Posterior vena cava (tissue), 2 donors: ENCODE measurements at places on chromosomes 7 and 10.

DNA sequence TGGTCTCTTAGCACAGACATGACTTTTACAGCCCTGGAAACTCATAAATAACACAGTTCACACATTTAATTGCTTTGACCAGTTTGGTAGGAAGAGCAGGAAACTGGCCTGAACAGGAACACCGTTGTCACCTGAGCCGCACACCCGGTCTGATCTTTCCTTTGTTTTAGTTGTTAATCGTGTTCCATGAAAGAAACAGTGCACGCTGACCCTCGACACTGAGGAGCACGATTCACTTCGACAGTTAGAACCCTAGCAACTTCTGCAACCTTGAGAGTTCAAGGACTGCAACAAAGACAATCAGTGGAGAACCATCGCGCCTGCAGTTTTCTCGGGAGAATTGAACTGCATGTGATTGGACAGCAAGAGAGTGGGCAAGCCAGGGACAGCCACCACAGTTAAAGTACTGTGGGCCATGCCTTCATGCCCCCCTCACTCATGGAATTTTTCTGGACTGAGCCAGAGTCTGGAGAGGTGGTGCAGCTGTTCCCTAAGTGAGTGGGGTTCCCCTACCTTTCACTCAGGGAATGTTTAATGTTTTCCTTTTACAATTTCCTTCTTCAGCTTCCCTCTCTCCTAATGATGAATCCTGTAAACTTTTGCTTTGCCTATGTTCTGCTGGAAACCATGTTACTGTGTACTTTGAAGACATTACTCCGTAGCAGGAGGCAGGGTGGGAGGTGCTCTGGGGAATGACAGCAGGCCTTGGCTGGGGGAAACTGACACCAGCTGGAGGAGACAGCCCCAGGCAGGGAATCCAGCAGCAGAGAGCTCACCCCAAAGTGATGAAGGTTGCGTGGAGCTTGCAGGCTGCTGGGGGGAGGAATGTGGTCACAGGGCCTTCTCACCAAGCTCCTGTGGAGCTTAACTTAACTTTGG is 198.7 kb downstream of the ZNF438 start:
- no peak for DNase-seq

GRCh38 chr7:137169282-137169698 is 174.2 kb downstream of the PTN start:
- DNase-seq: no peak

- DNase-seq: no peak
Observed at GRCh38 chr7:96188174-96188581, 133.7 kb downstream of the SLC25A13 start.

- no peak for DNase-seq
Observed at GRCh38 chr7:17661982-17662585, 278.2 kb downstream of the SNX13 start.

GRCh38 chr7:69763513-69763912 is 165.2 kb downstream of the AUTS2 start:
- DNase-seq: no peak

DNA sequence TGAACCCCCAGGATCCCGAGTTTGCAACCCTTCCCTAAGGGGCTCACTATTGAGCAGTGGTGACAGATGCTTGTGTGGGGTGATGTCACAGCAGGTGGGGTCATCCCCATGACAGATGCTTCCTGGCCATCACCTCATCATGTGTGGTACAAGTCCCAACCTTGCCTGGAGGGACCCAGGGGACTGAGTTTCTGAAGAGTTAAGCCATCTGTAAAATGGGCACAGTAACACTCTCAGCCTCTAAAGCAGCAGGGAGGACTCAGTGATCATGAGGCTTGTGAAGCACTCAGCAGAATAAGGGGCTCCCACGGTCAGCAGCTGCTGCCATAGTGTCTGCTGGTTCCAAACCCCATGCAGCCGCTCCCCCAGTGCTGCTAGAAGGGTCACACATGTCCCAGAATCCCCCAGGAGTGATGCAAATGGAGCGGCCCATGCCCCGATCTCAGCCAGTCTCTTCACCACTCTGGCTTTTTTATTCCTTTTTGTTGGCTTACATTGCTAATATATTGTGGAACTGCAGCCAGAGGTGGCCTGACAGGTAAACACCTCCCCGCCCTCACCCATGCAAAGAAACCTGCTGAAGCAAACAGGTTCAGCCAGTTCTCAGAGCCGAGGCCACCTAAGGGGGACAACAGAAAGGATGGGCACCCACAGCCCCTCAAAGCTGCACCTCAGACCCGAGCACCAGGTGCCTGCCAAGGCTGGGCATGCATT is 102.1 kb upstream of the PDGFA start:
- DNase-seq: peak; percentile 72

DNA sequence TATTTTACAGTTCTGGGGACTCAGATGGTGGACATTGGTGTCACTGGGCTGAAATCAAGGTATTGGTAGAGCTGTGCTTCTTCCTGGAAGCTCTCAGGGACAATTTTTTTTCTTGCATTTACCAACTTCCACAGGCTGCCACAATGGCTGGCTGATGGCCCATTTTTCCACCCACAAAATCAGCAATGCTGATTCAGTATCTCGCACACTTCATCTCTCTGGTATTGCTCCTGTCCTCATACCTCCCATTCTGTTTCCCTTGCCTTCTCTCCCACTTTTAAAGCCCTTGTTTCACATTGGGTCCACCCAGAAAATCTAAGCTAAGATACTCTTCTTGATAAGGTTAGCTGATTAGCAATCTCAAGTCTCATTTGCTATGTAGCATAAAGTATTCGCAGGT is 530.9 kb upstream of the POM121L12 start:
- DNase-seq: no peak

DNA sequence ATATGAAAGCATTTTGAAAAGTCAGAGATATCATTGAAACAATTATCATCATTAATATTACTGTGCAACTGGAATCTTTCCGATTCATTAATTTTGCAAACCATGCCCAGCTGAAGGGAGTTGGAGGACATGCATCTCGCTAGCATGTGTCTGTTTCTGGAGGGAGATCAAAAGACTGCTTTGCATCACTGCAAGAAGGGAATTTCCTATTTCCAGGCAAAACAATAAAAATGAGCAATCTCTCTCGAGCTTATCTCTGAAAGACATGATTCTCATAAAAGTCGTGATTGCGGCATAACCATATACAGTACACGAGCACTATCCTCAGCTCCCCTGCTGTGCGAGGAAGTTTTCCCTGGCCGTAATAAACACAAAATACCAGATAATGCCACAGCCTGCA is 607.6 kb upstream of the DPP6 start:
- DNase-seq: no peak

GRCh38 chr10:35058134-35058533 is 32.0 kb downstream of the CUL2 start:
- no peak for DNase-seq

DNA sequence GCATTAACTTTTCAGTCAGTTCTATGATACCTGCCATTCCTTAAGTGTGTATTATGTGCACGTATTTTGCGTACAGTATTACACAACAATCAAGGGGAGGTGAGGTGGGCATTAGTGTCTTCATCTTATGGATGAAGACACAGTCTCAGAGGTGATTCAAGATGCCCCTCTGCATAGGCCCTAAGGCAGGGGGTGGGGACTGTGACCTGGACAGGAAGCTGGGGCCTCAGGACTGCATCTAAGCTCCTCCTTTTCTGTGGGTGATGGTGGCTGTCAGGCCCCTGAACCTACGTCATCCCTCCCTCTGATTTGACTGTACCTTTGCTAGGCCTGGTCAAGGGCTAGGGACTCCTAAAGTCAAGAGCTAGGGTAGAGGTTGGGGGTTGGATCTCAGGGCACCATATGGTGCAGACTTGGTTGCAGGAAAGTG is 38.9 kb downstream of the HK1 start:
- no peak for DNase-seq

GRCh38 chr7:40401406-40401805 is 266.6 kb downstream of the SUGCT start:
- no peak for DNase-seq

GRCh38 chr7:35967366-35968139 is 166.7 kb downstream of the SEPTIN7 start:
- DNase-seq: peak; percentile 75

GRCh38 chr7:45035893-45036292 is 35.9 kb downstream of the CCM2 start:
- DNase-seq: no peak

- no peak for DNase-seq
Observed at GRCh38 chr7:99489235-99489634, 10.8 kb downstream of the ZNF394 start.

- DNase-seq: no peak
Observed at GRCh38 chr10:11082526-11082925, 64.9 kb downstream of the CELF2 start.

DNA sequence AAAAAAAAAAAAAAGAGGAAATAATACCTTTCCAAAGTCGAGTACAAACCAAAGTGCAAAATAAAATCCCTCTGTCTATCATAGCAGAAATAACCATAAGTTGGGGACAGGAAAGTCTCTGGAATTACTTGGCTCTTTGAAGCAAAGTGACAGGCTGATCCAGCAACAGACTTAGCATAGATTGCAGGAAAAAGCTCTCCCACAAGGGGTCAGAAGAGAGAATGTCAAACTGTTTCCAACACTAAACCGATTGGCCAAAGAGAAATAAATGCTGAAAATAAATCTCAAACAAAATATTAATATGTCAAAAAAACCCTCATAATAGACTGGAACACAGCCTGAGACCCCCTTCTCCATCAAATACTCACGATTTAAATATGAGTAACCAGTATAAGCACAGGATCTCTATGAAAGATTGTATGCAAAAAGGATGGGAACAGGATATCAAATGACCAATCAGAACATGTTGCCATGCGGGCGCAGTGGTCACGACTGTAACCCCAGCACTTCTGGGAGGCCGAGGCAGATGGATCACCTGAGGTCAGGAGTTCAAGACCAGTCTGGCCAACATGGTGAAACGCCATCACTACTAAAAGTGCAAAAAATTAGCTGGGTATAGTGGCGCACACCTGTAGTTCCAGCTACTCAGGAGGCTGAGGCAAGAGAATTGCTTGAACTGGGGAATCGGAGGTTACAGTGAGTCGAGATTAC is 1000.7 kb upstream of the LRRN3 start:
- DNase-seq: peak; percentile 76

- no peak for DNase-seq
Observed at GRCh38 chr10:72809006-72809405, 84.5 kb upstream of the OIT3 start.

- no peak for DNase-seq
Observed at GRCh38 chr7:142784096-142784495, 13.3 kb downstream of the PRSS2 start.

DNA sequence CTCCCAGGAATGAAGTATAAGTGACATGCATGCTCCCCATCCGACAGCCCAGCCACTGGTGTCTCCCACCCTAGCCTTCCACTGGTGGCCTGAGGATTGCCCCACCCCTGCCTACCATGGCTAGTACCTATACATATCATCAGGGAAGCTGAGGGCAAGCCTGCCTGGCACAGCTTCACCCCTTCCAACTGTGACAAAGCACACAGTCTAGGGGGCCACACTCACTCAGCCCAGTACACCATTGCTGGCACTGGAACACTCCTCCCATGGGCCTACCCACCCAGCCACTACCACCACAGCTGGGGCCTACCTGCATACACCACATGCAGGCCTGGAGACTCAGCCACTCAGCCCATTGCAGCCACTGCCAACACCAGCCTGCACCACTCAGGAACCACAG is 393.1 kb upstream of the STEAP1 start:
- no peak for DNase-seq

- no peak for DNase-seq
Observed at GRCh38 chr10:23717913-23718312, 279.0 kb downstream of the OTUD1 start.

DNA sequence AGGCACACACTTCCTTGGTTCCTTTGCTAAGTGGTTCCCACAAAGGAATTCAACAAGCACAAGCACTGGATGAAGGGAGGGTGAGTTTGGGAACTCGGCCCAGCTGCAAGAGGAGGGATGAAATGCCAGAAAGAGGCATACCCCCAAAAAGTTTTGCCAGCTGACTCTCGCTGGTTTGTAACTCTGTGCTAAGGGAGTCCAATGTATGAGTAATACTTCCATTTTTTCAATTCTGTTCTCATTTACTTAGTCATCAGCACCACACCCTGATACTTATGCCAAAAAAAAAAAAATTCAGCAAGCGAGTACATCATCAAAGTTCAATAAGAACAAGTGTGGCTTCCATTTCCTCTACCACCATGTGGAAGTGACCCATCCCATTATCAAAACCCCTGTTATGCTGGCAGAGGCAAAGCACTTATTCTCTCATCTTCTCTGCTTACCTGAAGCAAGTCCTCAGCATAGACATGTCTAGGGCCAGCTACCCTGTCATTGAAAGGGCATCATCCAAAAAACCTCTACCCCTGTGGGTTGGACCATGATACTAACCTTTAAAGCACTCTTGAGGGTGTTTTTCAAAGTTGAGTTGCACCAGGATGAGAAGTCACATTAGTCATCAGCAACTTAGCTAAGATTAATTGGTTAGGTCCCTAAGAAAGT is 6.9 kb upstream of the HYCC1 start:
- peak; percentile 83 for DNase-seq

- no peak for DNase-seq
Observed at GRCh38 chr10:97150013-97150595, 35.7 kb downstream of the SLIT1 start.

GRCh38 chr7:102285540-102286236 is 980 bp upstream of the SH2B2 start:
- DNase-seq: no peak

DNA sequence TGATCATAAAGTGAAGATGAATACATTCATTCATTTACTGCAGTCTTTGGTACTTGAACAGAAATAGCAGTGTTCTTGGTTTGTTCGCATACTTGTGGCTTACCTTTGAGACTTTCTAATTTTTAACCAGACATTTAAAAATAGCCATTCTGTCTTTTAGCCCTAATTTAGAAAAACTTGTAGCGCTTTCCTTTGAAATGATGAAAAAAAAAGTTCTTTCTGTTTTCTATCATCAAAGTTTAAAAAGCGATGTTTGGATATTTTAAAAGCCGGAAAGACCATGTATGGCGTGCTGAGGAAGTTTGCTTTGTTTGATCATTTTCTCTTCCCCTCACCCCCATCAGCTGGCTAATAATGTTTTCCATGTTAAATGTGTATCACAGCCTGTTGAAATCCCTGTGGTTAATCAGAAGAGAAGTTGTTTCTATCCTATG is 116.3 kb downstream of the CUX1 start:
- no peak for DNase-seq

GRCh38 chr7:87151729-87152111 is 533 bp upstream of the DMTF1 start:
- DNase-seq: no peak

DNA sequence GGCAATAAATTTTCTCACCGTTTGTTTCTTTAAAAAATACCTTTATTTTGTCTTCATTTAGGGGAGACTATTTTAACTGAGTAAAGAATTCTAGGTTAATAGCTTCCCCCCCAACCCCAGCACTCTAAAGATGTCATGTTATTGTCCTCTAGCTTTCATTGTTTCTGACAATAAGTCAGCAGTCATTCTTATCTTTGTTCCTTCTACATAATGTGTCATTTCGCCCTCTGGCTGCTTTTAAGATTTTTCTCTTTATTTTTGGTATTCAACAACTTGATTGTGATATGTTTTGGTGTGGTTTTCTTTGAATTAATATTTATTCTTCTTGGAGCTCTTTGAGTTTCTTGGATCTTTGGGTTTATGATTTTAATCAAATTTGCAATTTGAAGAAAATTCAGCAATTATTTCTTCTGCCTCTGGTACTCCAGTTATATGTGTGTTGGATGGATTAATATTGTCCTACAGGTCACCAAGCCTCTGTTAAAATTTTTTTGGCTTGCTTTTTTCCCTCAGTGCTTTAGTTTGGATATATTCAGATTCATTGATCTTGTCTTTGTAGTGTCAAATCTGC is 64.6 kb upstream of the ELN start:
- no peak for DNase-seq

GRCh38 chr10:84547616-84548015 is 219.2 kb downstream of the CCSER2 start:
- no peak for DNase-seq
